HepG2 (cell line): ENCODE measurements at places on chromosomes 12 and 14. TPM values are rescaled to one million over a fixed set of nuclear protein-coding genes. Genes with fewer than 3 reads are reported as not detected.

LRRC10 gene
- not detected in 2 replicates for total RNA-seq

PSMA3 gene
- total RNA-seq, result 275 and 443 TPM in 2 replicates

DAO gene
- total RNA-seq, result 0.82 and 1.1 TPM in 2 replicates

EIF2S3B gene
- 7.6 and 9.2 TPM in 2 replicates for total RNA-seq

KRT7 gene
- total RNA-seq, result not detected in 2 replicates

SAMD4A gene
- 6.9 and 13.0 TPM in 2 replicates for total RNA-seq

DNA sequence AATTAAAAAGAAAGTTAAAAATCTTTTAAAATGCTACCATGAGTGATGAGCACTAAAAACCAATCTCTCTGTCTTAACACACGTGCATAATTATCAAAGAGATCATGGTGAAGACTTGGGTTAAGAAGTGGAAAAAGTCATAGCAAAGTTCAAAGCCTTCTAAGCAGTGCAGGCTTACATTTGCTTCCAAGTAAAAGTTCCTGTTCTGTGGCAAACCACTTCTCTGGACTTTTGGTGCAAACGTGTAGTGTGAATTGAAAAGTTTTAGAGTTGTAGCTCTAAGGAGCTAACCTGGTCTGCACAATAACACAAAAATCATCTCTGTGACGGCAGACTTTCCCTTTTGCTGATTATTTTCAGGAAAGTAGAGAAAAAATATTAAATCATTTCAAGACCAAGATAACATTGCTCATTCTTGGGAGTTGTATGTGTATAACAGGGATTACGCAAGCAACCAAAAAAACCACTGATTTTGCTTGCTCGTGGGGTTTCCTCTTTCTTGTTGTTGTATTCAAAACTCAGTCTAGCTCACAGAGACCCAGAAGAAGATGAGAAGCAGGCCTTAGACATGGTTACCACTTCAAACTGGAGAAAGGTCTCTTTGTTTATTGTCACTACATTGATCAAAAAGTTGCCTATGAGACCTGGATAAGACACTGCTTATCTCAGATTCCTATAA lies 2.3 kb upstream of the GLIPR1 start:
- DNase-seq, result no peak
- no peak overlapping the region for H3K4me3 ChIP-seq
- H3K36me3 ChIP-seq, result no peaks in the 10 kb centered on the region
- peaks cover 26% of the 10 kb centered on the region for H3K4me1 ChIP-seq

DNA sequence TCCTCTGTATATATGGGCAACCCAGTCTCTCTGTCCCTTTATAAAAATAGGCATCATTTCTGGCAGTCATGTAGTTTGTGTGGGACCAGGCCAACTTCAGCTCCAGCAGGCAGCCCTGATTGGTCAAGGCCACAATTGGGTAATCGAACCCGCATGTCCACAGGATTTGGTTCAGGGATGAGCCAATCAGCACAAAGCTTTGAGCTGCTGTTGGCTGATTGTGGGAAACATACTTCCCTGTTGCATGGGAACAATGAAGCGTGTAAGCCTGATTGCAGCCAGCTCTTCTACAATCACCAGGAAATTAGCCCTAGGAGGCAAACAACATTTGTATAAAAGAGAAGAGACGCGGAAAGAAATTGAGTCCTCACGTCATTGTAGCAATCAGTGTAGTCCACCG lies 328.6 kb downstream of the PCNX1 start:
- H3K4me3 ChIP-seq, result no peak overlapping the region
- peaks cover 21% of the 10 kb centered on the region for H3K4me1 ChIP-seq
- 0 out of 3 replicates have a peak, but pooled peaks cover 3% of the 10 kb centered on the region for H3K27me3 ChIP-seq
- no peak overlapping the region for H3K27ac ChIP-seq
- no peaks in the 10 kb centered on the region for H3K36me3 ChIP-seq
- no peak for DNase-seq

DNA sequence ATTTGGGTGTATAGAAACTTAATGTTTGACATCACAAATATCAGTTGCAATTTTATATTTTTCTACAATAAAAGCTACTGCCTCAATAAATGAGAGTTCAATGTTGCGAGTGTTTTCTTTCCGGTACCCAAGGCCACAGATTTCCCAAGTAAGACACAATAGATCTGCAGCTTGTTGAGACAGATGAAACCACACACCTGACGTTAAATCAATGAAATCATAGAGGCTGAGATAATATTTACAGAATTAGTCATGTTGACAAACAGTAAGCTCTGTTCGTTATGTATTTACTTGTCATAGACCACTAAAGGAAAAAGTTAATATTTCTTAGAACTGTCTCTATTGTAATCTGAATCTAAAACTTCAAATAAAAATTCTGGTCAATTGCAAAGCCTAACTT lies 49.2 kb upstream of the PTHLH start:
- H3K36me3 ChIP-seq, result no peaks in the 10 kb centered on the region
- DNase-seq, result peak; percentile 58
- no peak overlapping the region for H3K4me3 ChIP-seq
- H3K27me3 ChIP-seq, result 0 out of 3 replicates have a peak, but pooled peaks cover 3% of the 10 kb centered on the region
- peaks cover 30% of the 10 kb centered on the region for H3K4me1 ChIP-seq
- H3K27ac ChIP-seq, result no peak overlapping the region

DNA sequence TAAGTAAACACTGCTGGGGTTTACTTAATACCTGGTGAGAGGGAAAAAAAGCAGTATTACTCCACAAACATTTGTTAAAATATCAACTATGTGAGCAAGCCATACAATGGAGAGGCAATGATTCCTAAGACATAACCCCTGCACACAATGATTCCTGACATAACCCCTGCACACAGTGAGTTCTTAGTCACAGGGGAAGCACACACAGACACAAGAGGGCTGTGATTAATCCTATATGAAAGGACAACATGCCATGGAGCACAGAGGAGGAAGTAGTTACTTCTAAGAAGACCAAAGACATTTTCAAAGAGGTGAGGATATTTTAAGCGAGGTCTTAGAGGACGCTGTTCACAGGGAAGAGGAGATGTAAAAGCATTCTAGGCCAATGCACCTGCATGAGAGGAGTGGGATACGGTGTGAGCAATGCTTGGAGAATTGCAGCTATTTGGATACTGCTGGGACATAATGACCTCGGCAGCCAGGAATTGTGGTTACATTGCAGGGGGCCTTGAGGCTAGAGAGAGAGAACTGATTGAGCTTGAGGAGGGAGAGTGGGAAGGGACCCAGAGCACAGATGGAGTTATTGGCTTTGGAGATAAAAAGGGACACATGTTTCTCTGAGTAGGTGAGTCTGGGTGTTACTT lies 211.9 kb downstream of the APAF1 start:
- no peaks in the 10 kb centered on the region for H3K36me3 ChIP-seq
- H3K27me3 ChIP-seq, result peaks cover 3% of the 10 kb centered on the region; the same call in 1 of the 3 replicates
- no peak overlapping the region for H3K4me3 ChIP-seq
- H3K27ac ChIP-seq, result no peak overlapping the region

DNA sequence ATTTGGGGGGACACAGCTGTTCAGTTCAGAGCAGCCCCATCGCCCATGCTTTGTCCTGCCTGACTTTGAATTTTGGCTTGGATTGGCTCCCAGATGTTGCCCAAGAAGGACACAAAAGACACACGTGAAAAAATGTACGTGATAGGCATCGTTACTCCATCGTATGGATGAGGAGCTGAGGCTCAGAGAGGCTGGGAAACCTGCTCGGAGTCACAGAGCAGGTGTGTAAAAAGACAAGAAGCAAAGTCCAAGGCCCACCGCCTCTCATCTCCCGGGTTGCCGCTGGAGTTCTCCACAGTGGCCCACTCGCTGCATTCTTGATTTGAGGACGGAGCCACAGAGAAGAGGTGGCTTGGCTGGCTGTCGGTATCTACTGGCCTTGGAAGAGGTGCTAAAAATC lies 41.0 kb upstream of the BEGAIN start:
- DNase-seq, result no peak
- H3K27ac ChIP-seq, result no peak overlapping the region
- peaks cover 55% of the 10 kb centered on the region; the same call in 2 of the 3 replicates for H3K27me3 ChIP-seq
- H3K4me3 ChIP-seq, result no peak overlapping the region
